DND-41 (cell line): ENCODE measurements at places on chromosomes 1 and 21.

DNA sequence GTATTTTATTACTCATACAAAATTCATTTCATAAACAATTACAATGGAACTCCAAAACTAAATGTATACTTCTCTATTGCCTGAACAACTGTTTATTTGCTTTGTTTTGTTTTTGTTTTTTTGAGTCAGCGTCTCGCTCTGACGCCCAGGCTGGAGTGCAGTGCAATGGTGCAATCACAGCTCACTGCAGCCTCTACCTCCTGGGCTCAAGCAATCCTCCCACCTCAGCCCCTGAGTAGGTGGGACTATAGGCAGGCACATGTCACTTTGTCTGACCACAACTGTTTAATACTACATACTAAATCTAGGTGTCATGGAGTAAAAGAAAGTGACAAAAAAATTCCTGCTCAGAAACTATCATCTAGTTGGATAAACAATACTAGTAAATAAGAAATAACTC lies 49.3 kb downstream of the RAB3GAP2 start:
- no peaks in the 10 kb centered on the region for H3K27me3 ChIP-seq
- H3K4me1 ChIP-seq = no peaks in the 10 kb centered on the region
- DNase-seq = no peak
- peaks cover 5% of the 10 kb centered on the region; the same call in 1 of the 2 replicates for H3K36me3 ChIP-seq

DNA sequence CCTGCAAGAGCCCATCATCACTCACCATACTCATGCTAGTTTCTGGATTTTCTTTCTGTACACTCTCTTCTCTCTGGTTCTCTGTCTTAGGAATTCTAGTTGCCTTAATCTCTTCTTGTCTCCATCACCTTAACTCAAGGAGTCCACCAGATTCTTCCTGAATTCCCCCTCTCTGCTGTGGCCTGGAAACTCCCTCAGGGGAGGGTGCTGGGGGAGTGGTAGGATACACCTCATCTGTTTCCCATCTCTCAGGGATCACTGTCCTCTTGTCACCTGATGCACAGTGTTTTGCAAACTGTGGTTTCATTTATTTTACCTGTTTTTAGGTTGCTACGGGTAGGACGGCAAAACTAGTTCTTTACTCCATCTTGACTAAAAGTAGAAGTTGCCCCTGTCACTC lies 6.6 kb upstream of the GNG12 start:
- no peak overlapping the region for H3K27ac ChIP-seq
- peaks cover 31% of the 10 kb centered on the region for H3K27me3 ChIP-seq
- no peak for DNase-seq

GRCh38 chr1:29230553-29231378 lies at the start of gene MECR:
Gene MECR, minus strand, starts transcription at chr1:29230934. Its CDS starts 28 bp downstream, at chr1:29230906.
- DNase-seq = peak; percentile 96
- peak within 1 kb of the TSS; percentile 76 for H3K4me3 ChIP-seq
- peaks cover 20% of the 10 kb centered on the region for H3K4me1 ChIP-seq
- H3K27ac ChIP-seq = peak within 1 kb of the TSS; percentile 75
- H3K36me3 ChIP-seq = no peaks in the 10 kb centered on the region

- no peak overlapping the region for H3K27ac ChIP-seq
- H3K27me3 ChIP-seq = no peaks in the 10 kb centered on the region
- no peaks in the 10 kb centered on the region for H3K36me3 ChIP-seq
- H3K4me3 ChIP-seq = no peak overlapping the region
- H3K4me1 ChIP-seq = no peaks in the 10 kb centered on the region
These were observed 123.1 kb downstream of the APP start for GRCh38 chr21:26047279-26047967.

- no peak for DNase-seq
- H3K4me1 ChIP-seq = no peaks in the 10 kb centered on the region
- no peak overlapping the region for H3K27ac ChIP-seq
- H3K4me3 ChIP-seq = no peak overlapping the region
These were observed 471.7 kb upstream of the VAMP3 start for GRCh38 chr1:7299329-7299799.

GRCh38 chr1:7573481-7573880 lies 197.6 kb upstream of the VAMP3 start:
- H3K27ac ChIP-seq = no peak overlapping the region
- H3K36me3 ChIP-seq = no peaks in the 10 kb centered on the region
- no peaks in the 10 kb centered on the region for H3K4me1 ChIP-seq

GRCh38 chr1:180934563-180934962 lies 21.9 kb downstream of the KIAA1614 start:
- no peak for DNase-seq
- H3K27me3 ChIP-seq = no peaks in the 10 kb centered on the region
- peaks cover 25% of the 10 kb centered on the region for H3K4me1 ChIP-seq
